ENCODE measurements at places on chromosomes 11 and 22. TPM values are rescaled to one million over a fixed set of nuclear protein-coding genes. Genes with fewer than 3 reads are reported as not detected.

DNA sequence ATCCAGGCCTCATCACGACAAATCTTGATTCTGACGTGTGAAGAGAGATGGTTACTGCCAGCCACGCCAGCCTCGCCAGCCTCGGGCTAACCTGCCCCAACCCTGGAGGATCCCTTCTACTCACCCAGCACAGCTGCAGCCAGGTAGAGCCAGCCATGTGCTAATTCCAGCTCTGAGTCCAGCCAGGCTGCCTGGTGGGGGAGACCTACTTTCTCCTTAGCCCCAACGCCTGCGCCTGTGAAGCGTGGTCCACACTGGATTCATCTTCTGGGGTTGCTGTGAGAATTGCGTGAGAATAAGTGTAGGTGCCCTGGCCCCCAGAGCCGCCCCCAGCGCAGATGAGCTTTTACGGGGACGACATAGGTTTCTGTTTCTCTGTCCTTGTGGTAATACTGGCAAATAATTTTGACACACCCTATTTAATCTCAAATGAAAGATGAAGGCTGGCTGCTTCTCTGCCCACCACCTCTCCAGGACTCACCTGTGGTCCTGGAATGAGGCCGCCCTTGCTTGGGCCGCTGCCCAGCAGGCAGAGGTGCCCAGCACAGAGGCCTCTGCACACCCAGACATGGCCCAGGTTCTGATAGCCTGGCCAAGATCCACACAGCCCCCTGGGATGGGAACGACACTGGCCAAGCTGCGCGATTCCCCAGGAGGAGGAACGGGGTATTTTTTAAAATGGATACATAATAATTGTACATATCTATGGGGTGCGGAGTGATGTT lies 528.4 kb downstream of the TBC1D22A start:
- no peak for DNase-seq

GRCh38 chr11:18368221-18368620 lies 26.1 kb upstream of the LDHA start:
- no peak for DNase-seq

- no peak for DNase-seq
Observed at GRCh38 chr22:46373921-46374662, 38.6 kb downstream of the TRMU start.

DNA sequence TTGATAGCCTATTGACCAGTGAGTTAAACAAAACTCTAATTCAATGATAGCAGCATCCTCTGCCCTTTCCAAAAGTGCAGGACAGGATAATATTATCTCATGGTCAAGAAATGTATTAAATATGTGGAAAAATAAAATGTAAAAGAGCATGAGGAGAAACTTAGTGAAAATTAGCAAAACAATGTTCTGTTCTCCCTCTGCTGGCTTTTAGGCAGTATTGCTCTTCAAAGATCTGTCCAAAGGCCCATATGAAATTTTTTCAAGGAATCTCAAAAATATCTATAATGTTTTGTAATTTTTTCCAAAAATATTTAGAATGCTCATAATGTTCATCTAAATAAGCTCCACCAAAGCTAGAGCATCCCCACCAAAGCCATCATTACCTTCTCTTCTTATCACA lies 8.3 kb upstream of the ARL14EP start:
- DNase-seq = no peak

GRCh38 chr11:8963569-8964323 lies 496 bp downstream of the TMEM9B start:
- DNase-seq = peak; percentile 92

- no peak for DNase-seq
Observed at GRCh38 chr11:94795476-94796189, 27.5 kb downstream of the AMOTL1 start.

DNA sequence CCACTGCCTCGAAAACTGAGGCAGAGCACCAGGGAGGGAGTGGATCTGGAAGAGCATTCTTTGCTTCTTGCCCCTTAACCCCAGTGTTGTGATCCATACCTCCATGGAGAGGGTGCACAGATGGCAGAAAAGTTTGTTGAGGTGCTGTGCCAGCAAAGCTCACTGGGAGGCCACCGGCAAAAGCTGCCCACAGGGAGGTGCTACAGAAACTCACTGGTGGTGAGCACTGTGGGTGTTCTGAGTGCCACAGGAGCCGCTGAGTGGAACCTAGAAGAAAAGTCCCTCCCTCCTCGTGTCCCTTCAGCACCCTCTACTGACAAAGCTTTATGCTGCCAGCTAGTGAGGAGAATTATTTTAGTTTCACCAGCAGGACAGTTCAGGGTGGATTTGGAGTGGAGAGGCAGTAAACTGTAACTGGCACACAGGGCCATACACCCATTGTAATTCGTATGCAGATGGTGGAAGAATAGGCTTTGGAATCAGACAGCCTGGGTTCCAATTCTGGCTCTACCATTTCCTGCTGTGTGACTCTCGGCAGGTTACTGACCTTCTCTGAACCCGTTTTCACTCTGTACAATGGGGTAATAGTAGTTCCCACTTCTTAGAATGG lies 84.6 kb downstream of the SWAP70 start:
- DNase-seq = no peak

GRCh38 chr11:12542186-12542935 lies 131.9 kb upstream of the TEAD1 start:
- no peak for DNase-seq

DNA sequence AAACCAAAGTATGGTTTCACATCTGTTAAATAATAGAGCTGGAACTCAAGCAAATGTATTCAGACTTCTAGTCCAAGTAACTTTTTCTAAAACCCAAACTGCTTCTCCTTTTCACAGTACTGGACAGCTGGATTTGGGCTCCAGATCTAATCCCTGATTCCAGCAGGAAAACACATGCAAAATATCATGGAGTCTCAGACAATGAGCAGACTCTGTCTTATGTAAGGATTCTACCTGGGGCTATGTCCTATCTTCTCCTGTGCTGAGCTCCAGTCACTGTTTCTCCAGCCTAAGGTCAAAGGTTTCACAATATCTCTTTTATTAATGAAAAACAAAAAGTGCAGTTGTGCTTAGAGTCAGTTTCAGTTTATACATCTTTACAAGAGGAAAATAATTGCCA lies 83.2 kb upstream of the EED start:
- DNase-seq = no peak

- DNase-seq = no peak
Observed at GRCh38 chr11:28132548-28132947, 24.4 kb downstream of the METTL15 start.

GRCh38 chr11:17648528-17648927 lies 70.8 kb upstream of the MYOD1 start:
- no peak for DNase-seq

DNA sequence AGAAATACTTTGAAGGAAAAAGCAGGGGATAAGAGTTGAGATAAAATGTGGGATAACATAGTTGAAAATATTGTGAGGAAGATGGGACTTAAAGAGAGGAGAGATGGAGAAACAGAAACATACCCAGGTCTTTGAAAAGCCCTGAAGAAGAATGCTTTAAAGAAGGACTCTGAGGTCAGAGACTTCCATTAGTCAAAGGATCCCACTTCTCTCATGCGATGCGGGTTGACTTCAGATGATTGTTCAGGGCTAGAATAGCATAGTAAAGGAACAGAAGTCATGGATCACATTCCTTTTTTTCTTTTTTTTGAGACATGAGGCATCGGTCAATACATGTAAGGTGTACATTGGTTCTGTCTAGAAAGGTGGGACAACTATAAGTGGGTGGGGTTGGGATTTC lies 3.5 kb upstream of the JAM3 start:
- DNase-seq = no peak

DNA sequence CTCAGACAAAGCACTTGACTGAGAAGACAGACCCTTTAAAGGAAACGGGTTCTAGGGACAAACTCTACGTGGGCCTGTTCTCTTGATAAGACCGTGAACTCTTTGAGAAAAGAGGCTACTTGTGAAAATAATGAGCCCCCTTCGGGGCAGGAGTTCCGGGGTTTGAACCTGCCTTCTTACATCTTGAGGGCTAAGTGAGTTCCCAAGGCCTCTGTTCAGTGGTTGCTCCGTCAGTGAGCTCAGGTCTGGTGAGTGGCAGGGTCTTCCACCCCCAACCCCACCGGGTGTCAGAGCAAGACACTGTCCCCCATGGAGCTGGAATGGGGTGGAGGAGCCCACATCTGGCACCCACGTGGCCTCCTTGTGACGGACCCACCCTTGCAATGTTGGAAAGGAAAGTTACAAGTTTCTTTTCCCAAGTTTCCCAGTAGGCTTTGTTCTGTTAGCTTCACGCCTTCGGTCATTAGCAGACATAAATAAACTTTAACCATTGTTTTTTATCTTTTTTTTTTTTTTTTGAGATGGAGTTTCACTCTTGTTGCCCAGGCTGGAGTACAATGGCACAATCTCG lies 6.3 kb upstream of the SAMM50 start:
- DNase-seq = no peak

GRCh38 chr22:17575681-17576080 lies 12.4 kb downstream of the SLC25A18 start:
- DNase-seq = peak; percentile 24

DNA sequence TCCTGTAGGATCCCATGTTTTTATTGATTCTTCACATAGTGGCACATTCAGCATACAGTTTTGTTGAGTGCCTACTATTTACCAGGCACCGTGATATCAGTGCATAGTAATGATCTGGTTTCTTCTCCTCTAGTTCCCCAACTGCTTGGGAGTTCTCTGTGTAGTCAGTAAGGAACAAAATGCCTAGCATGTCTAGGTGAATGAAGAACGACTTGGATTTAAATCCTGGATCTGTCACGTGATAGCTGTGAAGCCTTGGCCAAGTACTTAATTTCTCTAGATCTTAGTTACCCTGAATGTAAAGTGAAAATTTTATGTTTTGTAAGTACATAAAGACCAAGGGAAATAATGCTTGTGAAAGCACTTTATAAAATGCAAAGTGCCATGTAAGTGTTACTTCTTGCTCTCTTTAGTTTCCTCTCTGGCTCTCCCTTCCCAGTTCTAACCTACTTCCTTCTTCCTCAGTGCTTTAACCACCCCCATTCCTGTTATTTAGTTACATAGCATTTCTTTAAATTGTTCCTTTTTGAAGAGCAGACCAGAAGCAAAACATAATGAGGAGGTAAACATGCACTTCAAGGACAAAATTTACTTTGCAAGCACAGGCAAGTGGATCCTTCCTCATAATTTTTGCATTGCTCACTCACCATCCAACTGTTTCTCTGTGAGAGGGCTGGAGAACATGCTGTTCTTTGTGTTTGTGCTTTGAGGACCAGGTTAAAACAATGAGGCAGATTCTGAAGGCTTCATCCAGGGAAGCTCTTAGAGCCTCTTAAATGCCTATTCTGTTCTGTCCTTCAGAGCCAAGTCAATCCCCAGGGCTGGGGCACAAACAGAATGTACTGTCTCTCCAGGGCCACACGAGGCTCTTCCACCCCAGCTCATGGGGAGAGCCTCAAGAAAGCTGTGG lies 353.9 kb upstream of the TENM4 start:
- no peak for DNase-seq

DNA sequence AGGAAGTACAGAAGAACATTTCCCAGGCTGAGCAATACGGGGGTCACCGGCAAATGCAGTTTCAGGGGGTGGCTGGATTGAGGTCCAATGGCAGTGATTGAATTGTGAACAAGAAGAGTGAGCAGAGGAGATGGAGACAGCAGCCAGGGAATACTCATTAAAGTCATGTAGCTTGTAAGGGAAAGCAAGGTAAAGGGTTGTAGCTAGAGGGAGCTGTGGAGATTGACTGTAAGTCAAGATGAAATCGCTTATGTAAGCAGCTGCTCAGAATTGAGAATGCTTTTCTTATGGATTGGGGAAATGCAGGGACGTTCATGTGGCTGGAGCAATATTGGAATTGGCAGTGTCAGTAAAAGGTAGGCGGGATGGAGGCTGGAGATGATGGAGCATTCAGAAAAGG lies 111.4 kb upstream of the TBCEL start:
- no peak for DNase-seq

DNA sequence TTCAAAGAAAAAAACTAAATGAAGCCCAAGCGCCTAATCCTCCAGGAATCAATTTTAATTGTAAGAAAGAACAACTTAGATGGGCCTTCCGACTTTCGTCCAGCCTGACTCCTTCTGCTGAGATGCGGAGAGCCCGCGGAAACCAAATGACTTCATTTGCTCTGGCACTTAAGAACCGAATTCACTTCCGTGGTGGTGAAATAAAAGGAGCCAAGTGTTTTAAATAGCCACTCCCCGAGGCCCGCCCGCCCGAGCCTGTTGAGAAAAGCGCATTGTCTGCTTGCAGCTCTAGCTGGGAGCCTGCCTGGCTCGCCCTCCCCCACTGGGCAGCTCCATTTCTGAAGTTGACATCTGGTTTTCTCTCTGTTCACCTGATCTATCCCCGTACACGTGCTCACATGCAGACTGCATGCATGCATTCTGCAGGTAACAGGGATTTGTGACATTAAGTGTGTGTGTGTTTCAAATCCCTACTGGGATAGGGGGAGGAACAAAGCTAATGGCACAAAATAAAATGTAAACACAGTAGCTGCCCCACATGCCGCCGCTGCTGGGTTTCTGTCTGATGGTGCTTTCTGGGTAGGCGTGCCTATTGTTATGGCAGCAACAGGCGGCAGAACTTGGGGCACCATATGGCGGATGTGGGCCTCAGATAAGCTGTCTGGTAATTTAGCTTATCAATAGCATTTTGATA lies 6.2 kb downstream of the TEAD1 start:
- DNase-seq = peak; percentile 93

DNA sequence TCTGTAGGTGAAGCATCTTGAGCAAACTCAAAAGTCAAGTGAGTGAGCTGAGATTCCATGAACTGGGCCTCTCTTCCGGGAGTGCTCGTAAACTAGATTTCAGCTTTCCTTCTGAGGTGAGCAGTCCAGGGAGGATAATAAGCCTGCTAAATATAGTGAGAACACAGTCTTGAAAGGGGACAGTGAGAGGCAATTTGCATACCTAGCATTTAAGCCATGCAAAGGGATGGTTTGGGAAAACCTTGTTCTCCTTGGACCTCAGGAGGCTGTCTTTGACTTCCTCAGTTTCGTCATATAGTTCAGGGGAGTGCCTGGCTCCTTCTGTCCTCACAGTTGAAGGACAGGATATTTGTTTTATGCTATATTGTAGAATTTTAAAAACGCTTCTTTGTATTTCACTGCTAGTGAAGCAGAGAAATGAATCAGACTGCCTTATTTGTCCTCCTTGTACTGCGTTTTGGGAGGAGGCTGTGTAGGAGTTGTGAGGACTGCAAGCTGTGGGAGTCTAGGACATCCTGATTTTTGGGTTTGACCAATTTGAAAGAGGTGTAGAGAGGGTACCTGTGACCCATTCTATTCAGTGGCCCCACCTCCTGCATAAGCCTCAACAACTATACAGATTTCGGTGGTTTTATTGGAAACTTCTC lies 11.0 kb upstream of the SORL1-AS1 start:
- DNase-seq = no peak

- peak; percentile 86 for DNase-seq
Observed at GRCh38 chr11:2929950-2930703, 907 bp upstream of the PHLDA2 start.

DNA sequence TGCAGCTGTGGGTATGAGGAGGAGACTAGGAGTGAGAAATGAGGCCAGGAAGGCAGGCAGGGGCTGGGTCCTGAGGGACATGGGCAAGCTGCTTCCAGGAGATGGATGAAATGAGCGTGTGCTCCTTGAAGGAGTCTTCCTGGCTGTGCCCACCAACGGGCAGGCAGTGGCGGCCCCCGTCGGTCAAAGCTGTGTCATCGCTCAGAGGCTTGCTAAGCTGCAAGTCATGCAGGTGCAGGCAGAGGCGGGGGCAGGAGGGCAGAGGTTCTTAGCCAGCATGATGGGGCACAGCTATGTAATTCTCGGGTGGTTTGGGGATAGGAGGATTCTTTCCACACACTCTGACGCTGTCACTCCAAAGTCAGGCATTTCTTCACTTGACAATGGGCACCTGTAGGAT lies 12.5 kb upstream of the PEX26 start:
- DNase-seq = peak; percentile 77

OR8D1 gene
- total RNA-seq = not detected

REXO2 gene
- 132 TPM for total RNA-seq

MMP13 gene
- not detected for total RNA-seq

SLC22A25 gene
- total RNA-seq = not detected

KCNQ1OT1 gene
- total RNA-seq = 1.8 TPM

TMEM109 gene
- total RNA-seq = 125 TPM
